ELF-1 (cell line): ENCODE measurements at places on chromosomes 5 and 9.

- no peak for DNase-seq
These were observed 36.5 kb downstream of the SYK start for GRCh38 chr9:90838098-90838497.

DNA sequence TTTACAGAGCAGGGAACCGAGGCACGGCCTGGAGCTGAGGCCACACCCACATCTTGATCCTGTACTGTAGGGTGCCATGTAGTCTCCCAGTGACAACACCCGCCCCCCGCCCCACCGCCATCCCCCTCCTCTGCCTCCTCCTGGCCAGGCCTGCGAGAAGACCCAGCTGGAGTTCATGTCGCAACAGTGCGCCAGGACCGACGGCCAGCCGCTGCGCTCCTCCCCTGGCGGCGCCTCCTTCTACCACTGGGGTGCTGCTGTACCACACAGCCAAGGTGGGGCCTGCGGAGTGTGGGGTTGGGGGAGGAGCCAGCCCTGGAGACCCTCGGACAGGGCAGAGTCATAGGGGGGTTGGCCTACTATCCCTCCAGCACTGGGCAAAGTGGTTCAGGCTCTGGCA, 14.5 kb downstream of the ADAMTS13 start:
- no peak for DNase-seq

GRCh38 chr9:97761056-97761598, 64.0 kb upstream of the XPA start:
- no peak for DNase-seq

DNA sequence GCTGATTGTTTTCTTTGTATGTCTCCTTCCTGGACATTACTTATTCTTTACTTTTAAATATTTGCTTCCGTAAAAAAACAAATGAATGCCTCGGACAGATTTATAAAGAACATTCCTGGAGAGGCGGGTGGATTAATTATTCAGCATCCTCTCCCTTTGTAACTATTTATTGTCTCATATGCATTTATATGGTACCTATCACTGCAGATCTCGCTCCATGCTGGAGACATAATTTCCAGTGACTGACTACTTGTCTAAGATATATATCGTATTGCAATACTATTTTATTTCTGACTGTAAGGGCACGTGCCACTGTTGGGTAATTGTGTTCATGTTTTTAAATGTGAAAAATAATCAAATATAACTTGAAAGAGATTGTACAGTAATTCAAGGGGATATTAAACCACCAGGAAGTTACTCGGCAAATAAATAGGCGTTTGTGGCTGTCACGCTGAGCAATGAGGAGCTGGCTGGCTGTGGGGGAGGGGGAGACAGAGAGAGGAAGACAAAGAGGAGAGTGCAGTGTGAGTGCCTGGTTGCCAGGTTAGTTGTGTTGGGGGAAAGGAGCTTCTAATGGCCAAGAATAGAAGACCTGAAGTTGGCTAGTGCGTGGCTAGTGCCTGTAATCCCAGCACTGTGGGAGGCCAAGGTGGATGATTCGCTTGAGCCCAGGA, 131.8 kb upstream of the GABRP start:
- DNase-seq: peak; percentile 21

DNA sequence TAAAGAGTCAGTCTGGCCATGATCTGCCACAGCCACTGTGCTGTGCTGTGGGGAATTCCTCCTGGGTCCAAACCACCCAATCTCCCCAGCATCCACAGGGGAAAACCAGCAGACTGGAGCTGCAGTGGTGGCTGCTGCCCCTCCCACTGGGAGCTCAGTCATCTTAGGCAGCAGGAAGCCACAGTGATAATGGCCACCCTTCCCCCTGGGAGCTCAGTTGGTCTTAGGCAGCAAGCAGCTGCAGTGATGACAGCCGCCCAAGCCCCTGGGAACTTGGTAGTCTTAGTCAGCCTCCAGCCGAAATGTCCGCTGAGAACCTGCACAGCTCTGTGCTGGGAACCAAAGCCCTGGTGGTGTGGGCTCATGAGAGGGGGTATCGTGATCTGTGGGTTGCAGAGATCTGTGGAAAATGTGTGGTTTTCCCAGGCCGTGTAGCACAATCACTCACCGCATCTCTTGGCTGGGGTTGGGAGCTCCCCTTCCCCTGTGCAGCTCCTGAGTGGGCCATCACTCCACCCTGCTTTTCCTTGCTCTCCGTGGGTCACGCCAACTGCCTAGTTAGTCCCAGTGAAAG, 38.4 kb upstream of the SMIM15 start:
- DNase-seq: peak; percentile 14

DNA sequence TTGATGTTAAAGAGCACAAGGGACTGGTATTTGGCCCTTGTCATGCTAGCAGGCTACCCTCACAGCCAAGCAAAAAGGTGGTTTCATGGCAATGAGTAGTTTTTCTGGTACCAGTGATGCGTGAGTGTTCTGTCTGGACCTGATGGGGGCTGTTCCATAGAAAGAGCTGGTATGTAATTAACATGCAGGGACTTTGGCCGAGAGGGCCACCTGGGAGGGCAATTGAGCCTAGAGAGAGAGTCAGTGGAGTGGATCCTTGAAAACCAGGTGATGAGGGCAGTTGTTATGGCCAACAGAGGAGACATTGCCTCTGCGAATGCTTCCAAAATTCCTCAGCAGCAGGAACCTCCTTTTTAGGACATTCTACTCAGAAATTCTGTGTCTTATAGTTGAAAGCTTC, 383.3 kb downstream of the PSAT1 start:
- DNase-seq: no peak

DNA sequence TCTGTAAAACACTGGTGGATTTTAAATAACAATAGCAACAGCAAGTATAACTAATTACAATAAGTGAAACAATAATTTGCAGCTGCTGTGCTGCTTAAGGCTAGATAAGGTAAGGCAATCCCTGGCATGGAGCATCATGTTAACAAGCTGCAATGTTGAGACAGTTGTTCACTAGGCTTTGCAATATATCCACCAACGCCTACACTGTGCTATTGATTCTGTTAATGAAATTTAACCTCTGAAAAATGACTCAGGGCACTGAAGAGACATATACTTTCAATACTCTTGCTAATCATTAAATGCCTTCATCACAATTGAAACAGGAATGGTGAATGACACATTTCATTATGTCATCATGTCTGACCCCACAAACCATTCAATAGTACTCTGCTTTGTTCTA, 255.0 kb downstream of the EFNA5 start:
- DNase-seq: no peak

- no peak for DNase-seq
These were observed 267.5 kb upstream of the TMEM161B start for GRCh38 chr5:88536146-88536545.

DNA sequence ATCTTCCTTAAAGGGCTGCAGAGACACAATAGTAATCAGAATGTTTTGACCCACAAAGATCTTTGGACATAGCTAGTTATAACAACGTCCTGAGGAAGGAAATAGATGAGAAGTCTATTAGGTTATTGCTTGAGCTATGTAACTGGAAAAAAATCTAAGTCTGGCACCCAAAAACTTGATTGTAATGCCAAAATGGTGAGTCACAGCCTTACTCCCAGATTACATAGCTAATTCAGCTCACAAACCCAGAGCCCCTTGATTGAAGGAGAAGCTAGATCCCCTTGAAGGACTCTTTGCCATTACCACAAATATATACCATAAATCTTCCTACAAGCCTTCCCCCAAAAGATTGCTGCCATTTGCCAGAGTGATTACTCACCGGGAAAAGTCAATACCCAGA, 341.8 kb upstream of the KIF2A start:
- DNase-seq: no peak

- DNase-seq: no peak
These were observed 140.5 kb upstream of the TUT7 start for GRCh38 chr9:86494644-86495111.

DNA sequence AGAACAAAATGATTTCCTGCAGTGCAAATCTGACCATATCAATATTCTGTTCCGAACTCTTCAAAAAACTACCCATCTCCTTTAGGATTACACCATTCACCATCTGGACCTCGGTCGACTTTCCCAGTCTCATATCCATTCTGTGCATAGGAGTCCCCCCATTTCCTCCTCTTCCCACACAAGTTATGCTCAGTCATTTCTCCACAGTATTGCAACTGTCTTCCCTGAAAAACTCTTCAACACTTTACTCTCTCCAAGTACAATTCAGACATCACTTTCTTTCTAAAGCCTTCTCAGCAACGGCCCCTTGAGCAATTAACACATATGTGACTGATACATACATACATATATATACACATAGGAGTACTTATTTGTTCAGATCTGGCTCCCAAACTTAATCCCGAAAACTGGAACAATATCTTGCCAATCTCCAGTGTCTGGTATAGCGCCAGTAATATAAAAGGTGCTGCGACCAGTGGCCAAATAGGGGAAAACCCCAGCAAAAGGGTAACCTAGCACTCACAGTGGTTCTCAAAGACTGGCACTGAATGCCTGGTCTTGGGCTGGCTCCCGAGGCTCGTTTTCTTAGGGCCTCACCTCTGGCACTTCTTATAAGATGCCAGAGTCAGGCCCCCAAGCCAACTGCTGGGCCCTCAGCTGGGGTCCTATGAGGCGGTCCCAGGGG, 629 bp downstream of the ZBTB26 start:
- DNase-seq: no peak

DNA sequence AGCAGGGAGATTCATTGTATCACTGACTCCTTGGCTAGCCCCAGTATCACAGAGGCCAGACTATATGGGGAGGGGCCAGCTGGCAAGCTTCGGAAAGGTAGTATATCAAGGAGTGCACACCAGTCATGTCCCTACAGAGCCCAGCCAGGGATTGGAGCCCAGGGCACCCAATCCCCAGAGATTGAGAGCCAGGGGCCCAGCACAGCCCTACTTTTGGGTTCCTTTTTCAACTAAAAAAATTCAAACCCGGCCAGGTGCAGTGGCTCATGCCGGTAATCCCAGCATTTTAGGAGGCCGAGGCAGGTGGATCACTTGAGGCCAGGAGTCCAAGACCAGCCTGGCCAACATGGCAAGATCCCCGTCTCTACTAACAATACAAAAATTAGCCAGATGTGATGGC, 5.4 kb upstream of the MYORG start:
- DNase-seq: no peak

GRCh38 chr9:79477955-79478771, 93.6 kb upstream of the TLE4 start:
- peak; percentile 69 for DNase-seq

- no peak for DNase-seq
These were observed 189.7 kb downstream of the DCP2 start for GRCh38 chr5:113166261-113166660.

DNA sequence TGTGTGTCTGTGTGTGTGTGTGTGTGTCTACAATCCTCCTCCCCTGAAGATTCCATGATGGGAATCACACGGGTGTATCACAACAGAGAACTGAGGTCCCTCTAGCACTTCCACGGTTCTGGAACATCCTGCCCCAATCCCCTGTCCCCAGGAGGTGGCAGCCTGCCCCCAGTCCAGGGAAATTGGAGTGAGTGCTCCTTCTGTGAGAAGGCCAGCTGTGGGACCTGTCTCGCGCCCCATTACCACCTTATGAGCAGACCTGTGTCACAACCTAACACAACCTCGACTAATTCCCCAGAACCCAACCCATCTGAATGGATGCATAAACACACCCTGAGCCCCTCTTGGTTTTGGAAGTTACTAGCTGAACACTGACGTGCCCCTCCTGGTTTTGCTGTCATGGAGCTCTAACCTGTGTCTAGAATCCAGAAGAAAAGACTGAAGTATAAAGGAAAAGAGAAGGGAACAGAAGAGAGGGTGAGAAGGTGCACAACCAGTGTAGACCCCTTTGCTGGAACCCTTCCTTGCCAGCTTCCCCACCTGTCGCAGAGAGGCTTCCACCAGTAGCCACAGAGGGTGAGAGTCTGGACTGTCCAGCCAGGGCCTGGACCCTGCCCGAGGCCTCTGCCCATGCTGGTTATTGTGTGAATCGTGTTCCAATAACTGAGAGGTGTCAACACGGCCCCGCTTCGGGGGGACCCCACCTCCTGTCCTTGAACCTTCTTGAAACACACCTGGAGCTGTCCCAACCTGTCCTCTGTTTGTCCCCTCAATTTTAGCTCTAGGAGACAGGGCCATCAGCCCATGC, 3.4 kb downstream of the BTNL9 start:
- DNase-seq: no peak

- no peak for DNase-seq
These were observed 255.9 kb downstream of the TRPM3 start for GRCh38 chr9:70865471-70865870.

- no peak for DNase-seq
These were observed 9.5 kb downstream of the ARSK start for GRCh38 chr5:95564450-95564849.

GRCh38 chr9:72575666-72576065, 54.3 kb downstream of the TMC1 start:
- no peak for DNase-seq

DNA sequence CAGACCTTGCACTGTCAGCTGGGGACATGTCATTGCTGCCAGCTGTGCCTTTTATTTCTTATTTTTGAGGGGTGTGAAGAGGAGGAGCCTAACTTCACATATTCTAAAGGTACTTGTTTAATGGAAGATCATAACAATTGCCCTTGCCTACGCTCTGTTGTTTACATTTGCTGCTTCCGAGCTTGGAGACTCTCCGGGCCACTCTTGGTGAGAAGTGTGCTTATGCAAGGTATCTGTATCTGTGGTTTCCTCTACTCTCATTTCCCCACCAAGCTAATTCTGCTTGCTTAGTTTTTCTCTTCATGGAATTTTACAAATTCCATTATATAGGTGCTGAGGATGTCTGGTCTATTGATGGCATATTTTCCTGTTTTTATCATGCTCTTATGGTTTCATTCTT, 105.3 kb downstream of the RASGRF2 start:
- DNase-seq: no peak

- no peak for DNase-seq
These were observed 1635.4 kb upstream of the C9orf72 start for GRCh38 chr9:29208670-29209069.

GRCh38 chr5:104355350-104355749, 792.8 kb upstream of the NUDT12 start:
- DNase-seq: peak; percentile 30

DNA sequence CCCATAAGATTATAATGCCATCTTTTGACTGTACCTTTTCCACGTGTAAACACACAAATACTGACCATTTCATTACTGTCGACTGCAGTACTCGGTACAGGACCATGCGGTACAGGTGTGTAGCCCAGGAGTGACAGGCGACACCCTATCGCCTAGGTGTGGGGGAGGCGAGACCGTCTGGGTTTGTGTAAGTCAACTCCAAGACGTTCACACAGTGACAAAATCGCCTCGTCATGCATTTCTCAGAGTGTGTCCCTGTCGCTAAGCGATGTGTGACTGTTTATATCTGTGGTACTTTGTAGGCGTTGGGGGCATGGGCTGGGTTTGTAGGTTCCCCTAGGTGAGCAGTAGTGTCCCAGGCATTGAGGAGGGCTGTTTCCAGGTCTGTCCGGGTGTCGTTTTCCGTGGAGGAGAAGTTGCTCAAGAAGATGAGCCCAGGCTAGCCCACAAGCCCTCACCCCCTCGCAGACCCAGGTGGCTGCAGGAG, 20.3 kb downstream of the NEK6 start:
- DNase-seq: no peak

DNA sequence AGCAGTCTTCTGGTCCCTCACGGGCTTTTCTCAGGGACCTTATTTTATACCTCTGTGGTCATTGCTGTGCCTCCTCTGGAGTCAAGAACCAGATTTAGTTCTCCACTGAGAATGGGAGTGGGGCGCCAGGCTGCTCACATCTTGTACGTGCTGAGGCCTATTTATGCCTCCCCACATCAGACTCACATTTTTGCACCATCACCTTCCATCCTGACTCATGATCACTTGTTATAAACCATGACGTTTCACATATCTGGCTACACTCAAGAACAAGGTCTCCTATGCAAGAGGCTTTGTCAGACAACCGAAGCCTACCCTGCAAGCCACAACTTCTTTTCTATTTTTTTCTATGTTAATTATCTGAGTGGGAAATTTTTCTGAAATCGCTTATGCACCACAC, 10.7 kb downstream of the PRUNE2 start:
- DNase-seq: no peak
